ENCODE measurements at places on chromosomes 7 and 10.
A peak's percentile ranks its signal among the peaks of the same experiment; 100 is the strongest.

- no peak for DNase-seq
Observed at GRCh38 chr7:91446819-91447218, 182.6 kb downstream of the FZD1 start.

DNA sequence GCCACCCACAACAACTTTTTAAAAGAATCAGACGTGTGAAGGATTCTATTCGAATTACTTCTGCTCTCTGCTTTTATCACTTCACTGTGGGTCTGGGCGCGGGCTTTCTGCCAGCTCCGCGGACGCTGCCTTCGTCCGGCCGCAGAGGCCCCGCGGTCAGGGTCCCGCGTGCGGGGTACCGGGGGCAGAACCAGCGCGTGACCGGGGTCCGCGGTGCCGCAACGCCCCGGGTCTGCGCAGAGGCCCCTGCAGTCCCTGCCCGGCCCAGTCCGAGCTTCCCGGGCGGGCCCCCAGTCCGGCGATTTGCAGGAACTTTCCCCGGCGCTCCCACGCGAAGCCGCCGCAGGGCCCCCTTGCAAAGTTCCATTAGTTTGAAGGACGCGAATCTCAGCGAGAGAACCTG, 461 bp upstream of the HTRA1 start:
- no peak for DNase-seq

DNA sequence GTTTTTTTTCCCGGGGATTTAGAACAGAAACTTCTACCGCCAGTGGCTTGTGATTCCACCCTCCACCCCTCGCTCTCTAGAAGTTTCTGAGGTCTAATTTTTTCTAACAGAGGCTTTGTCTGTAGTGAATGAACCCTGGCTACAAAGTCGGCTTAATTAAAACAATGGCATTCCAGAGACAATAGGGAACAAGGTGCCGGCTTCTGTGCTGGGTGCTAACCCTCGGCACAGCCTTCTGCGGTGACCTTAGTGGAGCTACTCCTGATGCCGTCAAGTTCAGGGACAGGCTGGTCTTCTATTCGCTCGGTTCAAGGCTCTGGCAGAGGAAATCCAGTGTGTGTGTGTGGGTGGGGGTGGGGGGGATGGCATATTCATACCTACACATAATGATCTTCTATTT, 32.1 kb upstream of the ENO4 start:
- DNase-seq, result no peak

DNA sequence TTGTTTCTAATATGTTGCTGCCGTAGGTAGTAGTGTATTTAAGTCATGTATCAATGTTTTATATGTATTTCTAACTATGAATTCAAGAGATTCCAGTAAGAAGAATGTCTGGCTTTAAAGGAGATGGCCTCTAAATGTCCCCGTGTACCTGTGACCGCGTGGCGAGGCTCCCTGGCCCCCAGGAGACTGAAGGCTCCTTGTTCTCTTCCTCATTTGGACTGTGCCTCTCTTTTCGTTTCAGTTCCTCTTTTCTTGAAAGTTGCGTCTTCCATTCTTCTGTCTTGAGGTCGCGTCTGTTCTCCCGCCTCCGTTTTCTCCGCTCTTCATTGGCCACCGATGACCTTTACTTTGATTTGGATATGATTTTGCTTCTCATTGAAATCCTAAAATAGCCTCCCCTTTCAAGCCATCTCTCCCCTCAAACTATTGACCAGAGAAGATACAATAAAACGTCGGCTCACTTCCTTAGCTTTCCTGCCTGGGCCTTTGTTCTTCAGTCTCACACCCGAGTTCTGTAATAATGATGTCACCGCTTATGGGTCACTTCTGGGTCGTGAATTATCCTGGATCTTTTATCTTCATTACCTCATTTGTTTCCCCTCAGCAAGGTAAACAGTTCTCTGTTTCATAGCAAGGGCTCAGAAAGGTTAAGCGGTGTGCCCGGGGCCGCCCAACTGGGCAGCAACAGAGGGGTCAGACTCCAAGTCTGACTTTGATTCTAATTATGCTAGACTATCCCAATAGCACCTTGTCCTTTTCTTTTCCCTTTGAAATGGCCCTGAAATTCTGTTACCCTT, 28.7 kb downstream of the WIPI2 start:
- DNase-seq, result no peak

- no peak for DNase-seq
Observed at GRCh38 chr10:84899268-84899667, 570.9 kb downstream of the CCSER2 start.

- DNase-seq, result no peak
Observed at GRCh38 chr7:145331522-145331921, 495.7 kb upstream of the TPK1 start.

DNA sequence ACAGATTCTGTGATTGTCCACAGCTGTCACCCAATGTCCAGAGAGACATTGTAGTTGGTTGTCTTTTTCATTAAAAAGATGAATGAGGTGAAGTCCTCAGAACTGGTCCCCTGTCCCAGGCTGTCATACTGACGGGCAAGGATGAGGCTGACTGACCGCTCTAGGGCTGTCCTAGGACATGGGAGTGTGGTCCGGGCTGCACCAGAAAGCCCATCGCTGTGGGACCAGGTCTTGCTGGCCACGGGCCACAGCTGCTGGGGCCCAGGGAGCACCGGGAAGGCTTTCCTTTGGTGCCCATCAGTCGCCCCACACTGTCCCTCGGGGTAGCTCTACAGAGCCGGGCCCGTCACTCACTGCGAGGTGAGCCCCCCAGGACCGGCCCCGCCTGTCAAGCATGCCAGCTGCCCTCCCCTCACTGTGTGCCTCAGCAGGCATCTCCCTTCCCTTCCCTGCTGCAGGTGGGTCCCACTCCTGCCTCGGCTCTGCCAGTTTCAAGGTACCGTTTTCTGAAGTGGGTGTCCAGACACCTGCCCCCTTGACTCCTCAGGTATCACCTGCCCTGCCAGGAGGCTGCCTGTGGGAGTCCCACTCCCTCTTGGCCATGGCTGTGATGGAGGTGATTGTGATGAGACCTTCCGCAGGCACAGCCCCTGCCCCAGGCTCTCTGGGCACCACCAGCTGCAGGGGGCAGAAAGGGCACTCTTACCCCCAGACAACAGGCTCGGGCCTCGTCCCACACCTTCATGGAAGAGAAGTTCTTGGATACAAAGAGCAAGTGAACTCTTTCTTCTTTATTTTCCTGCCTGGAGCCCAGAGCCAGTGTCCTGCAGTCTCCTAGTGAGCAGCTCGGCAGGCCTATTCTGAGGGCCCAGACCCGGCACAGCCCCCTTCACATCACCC, 21.7 kb downstream of the LRRC27 start:
- no peak for DNase-seq

DNA sequence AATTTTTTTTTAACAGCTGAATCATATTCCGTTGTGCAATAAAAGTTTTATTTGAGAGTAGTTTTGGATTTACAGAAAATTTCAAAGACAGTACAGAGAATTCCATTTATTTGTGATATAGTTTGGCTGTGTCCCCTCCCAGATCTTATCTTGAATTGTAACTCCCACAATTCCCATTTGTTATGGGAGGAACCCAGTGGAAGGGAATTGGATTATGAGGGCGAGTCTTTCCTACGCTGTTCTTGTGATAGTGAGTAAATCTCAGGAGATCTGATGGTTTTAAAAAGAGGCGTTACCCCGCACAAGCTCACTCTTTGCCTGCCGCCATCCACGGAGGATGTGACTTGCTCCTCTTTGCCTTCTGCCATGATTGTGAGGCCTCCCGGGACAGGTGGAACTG, 228.0 kb upstream of the MAGI2 start:
- DNase-seq, result no peak

DNA sequence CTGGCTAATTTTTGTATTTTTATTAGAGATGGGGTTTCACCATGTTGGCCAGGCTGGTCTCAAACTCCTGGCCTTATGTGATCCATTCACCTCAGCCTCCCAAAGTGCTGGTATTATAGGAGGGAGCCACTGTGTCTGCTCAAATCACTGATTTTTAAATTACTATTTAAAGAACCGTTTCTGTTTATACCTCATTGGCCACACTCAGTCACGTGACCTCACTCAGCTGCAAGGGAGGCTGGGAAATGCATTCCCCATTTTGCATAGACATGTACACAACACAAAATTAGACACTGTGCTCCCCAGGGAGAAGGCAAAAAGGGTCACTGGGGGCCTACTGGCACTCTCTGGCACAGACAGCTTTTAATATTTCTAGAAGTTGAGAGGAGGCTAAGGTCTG, 13.6 kb upstream of the CALU start:
- no peak for DNase-seq

- DNase-seq, result no peak
Observed at GRCh38 chr7:43636093-43636492, 53.2 kb downstream of the STK17A start.

GRCh38 chr10:12351447-12351846, 2.1 kb downstream of the CAMK1D start:
- DNase-seq, result peak; percentile 20

DNA sequence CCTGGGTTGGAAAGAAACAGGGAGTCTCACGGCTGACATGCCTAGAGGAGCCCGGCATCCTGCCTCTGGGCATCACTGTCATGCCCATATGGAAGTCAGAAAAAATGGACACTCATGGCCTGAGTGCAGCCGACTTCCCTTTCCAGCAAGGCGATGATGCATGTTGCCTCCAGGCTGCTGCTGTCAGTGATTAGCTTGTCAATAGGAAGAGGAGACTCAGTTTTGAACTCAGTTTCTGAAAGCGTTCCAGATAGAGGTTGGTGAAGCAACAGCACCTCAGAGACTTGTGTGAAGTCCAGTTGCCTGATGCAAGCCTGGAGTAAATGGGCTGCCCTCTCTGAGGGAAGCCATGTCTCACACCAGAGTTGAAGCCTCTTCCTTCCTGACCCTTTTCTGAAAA, 148.4 kb downstream of the TPST1 start:
- no peak for DNase-seq

- DNase-seq, result peak; percentile 40
Observed at GRCh38 chr7:149872419-149873073, 1.2 kb upstream of the ATP6V0E2 start.

DNA sequence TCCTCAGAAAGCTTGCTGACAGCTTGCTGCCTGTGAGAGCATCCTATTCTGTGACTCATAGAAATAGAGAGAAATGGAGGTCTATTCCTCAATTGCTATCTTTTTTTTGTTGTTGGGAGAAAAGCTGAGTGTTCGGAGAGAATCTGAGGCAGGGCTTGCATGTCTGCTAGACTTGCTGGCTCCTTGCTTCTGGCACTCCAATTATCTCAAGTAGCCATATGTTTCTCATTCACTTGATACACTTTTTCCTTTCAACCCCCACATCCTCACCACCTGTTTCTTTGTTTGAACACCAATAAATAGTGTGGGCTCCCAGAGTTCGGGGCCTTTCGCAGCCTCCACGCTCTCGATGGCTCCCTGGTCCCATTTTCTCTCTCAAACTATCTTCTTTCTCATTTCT, 172.2 kb downstream of the SH2D4B start:
- DNase-seq, result no peak

- DNase-seq, result peak; percentile 48
Observed at GRCh38 chr7:142385491-142386340, 127.9 kb upstream of the PRSS58 start.

GRCh38 chr7:16644636-16645592, 640 bp downstream of the ANKMY2 start:
- DNase-seq, result peak; percentile 49

DNA sequence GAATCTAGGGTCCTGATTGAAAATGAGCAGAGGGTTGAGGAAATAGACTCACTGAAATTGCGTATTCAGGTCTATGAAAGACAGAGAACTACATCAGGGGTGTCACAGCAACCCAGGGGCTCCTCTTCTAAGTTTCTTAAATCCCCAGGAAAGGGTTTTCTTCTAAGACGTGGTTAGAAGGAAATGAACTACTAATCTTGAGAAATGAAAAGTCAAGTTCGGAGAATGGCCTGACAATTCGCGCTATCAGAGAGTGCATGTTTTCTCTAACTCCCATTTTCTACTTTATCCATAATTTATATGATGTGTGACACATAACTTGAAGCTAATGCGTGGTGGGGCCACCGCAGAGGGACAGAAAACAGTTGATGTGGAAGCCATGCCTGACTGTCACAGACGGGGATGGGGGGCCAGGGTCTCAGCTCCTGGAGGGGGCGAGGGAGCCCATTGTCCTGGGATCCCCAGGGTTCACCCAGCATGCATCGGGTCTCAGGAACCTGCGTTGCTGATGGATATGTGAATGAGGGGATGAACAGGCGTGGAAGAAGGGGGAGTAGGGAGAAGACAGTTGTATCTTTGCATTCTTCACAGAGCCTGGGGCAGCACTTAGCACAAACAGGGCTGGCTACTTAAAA, 86.3 kb downstream of the PTPRE start:
- no peak for DNase-seq

GRCh38 chr10:77526868-77527617, 110.6 kb downstream of the KCNMA1 start:
- no peak for DNase-seq

DNA sequence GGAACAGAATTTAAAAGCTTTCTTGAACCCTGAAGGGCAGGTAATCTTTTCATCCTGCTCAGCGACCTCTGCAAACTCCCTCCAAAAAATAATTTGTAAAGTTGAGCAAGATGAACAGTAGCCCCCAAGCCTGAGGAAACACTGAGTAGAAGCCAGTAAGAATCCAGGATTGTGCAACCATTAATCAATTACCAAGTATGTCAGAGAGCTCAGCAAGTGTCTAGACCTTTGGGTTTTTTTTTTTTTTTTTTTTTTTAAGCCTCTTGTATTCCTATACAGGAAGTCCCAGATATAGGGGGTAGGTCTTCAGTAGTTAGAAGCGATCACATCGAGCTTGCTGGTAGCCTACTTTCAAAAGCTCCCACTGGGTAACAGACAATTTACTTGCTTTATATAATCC, 155.2 kb downstream of the DGKI start:
- no peak for DNase-seq

DNA sequence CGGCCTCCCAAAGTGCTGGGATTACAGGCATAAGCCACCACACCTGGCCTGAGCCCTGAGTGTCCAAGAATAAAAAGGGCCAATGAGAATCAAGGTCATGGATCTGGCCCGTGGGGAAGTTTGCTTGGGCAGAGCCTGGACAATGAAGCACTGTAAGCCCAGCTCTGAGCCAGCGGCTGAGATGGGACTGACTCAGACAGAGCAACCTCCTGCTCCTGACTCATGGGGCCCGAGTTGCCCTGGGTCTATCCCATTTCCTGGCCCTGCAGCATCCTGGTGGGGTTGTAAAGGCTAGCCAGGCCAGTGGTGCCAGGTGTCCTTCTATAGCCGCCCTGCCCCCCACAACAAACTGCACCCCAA, 5.2 kb upstream of the MYH16 start:
- no peak for DNase-seq

DNA sequence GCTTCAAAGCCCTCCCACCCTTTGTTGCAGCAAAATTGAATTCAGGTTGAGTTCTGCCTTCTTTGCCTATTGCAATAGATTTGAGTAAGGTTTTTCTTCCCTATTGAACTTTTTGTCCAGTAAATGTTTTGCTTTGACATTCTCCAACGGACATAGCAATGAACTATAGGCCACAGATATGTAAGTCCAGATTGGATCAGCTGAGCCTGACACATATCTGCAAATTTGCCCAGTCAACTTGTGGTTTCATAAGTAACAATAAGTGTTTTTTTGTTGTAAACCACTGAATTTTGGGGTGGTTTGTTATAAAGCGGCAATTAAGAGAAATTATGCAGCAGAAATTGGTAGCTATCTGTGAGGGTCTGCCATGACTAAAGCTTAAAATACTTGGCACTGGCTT, 332.1 kb upstream of the SORCS1 start:
- DNase-seq, result no peak

- no peak for DNase-seq
Observed at GRCh38 chr7:46775776-46776175, 806.1 kb downstream of the TNS3 start.

Measured in stimulated activated CD4-positive, alpha-beta T cell treated with anti-CD3 and anti-CD28 coated beads, Interleukin-1b, Interleukin-23, amount 100 ng/mL, for 48 hours (primary cell).